ENCODE measurements at places on chromosomes 12 and 14. TPM values are rescaled to one million over a fixed set of nuclear protein-coding genes. Genes with fewer than 3 reads are reported as not detected.

Gene OR4E1
- total RNA-seq: not detected

Gene FGF23
- 0.58 TPM for total RNA-seq

Gene KRT2
- total RNA-seq: not detected

Gene ZCRB1
- total RNA-seq: 84.7 TPM

Gene TAS2R42
- total RNA-seq: not detected

Gene CPNE6
- total RNA-seq: not detected

Gene LRIG3
- total RNA-seq: 67.5 TPM

Gene MAP3K9
- 14.9 TPM for total RNA-seq

Gene C2CD5
- total RNA-seq: 86.9 TPM

DNA sequence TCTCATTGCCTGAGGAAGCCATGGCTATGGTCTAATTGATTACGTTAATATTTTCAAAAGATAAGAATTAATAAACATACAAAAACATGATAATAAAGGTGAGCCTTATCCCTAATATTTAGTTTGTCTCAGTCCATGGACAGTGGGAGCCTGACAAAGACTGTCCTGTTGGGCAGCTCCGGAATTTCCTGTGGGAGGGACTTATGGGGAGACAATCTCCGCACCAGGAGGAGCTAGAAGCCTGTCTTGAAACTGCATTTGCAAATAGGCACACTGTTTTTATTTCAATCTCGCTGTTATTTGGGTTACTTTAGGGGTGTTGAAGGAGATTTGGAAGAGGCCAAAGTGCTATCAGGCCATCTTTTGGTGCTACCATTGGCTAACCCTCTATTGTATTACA, 50.8 kb upstream of the ZDHHC17 start:
- DNase-seq: peak; percentile 34
- no peaks in the 10 kb centered on the region for H3K4me1 ChIP-seq
- H3K27me3 ChIP-seq: no peaks in the 10 kb centered on the region
- H3K4me3 ChIP-seq: no peak overlapping the region
- no peak overlapping the region for H3K27ac ChIP-seq

DNA sequence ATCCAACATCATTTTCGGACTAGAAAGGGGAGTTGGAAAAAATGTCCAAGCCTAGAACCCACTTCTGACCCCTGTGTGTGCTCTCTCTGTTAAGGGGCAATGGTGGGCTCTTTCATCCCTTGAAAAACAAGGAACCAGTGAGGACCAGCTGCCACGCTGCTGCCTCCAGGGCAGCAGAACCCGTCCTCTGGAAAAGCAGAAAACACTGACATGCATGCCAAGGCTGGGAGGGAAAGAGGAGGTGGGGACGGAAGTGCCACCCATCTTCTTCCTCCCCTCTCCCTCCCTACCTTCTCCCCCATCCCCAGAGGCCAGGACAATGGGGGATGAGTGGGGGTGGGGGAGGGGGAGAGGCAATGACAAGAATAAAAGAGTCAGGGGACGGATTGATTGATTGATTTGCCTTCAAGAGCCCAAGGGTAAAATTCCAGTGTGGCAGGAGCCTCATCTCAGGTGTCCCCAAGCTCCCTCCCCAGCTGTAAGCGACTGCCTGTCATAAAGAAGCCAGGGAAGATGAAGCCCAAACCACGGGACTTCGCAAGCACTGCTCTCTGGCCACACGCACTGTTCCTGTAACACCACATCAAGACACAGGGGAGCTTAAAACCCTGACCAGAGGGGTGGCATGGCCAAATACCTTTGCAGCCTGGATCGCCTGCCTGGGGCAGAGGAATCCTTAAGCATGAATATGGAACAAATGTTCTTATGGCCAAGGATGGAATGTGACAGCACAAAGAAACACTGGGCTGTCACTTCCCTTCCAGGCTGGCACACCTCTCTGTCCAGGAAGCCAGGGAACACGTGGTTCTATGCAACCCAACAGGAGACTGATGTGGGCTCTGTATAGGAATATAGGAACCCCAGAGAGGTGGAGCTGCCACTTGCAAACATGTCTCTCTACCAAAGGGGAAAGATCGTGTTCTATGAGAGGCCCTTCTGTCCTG, 38.9 kb upstream of the BDKRB2 start:
- no peak for DNase-seq
- no peak overlapping the region for H3K27ac ChIP-seq
- H3K36me3 ChIP-seq: no peaks in the 10 kb centered on the region
- no peaks in the 10 kb centered on the region for H3K27me3 ChIP-seq
- H3K4me3 ChIP-seq: no peak overlapping the region

DNA sequence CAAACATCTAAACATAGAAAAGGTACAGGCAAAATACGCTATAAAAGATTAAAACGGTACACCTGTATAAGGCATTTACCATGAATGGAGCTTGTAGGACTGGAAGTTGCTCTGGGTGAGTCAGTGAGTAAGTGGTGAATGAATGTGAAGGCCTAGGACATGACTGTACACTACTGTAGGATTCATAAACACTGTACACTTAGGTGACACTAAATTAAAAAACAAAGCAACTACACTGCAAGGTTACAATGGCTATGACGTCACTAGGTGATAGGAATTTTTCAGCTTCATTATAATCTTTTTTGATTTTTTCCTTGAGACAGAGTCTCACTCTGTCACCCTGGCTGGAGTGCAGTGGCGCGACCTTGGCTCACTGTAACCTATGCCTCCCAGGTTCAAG, 269.2 kb downstream of the KSR2 start:
- no peaks in the 10 kb centered on the region for H3K36me3 ChIP-seq
- H3K27me3 ChIP-seq: no peaks in the 10 kb centered on the region
- no peak overlapping the region for H3K4me3 ChIP-seq
- H3K27ac ChIP-seq: no peak overlapping the region

DNA sequence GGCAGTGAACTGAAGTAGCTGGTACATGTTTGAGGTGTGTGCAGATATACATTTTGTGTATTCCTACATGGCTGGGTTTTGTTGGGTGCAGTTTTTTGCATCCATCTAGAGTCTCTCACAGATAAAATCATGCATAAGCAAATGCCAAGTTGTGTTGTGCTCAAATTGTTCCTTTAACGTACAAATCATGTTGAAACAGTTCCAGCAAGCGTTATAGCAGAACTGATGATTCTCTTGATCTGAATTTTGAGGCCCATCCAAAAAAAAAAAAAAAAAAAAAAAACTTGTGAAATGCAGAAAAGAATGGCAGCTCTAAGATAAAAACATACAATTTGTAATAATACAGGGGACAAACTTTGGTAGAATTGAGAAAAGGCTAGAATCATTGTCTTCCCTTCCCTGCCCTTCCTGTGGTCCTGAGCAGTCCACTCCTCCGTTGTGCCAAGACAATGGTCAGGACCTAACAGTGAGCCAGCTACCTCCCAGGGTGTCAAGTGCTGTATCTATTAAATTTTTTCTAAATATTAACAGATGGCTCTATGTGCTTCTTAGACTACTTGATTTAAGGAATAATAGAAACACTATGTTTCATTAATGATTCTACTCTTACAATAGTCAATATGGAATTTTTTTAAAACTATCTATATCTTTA, 122.1 kb downstream of the PLEKHA5 start:
- no peak overlapping the region for H3K27ac ChIP-seq
- H3K27me3 ChIP-seq: no peaks in the 10 kb centered on the region
- no peaks in the 10 kb centered on the region for H3K4me1 ChIP-seq
- H3K36me3 ChIP-seq: no peaks in the 10 kb centered on the region
- no peak overlapping the region for H3K4me3 ChIP-seq
- no peak for DNase-seq

GRCh38 chr12:131850856-131851559, 22.8 kb downstream of the MMP17 start:
- H3K4me3 ChIP-seq: no peak overlapping the region
- no peaks in the 10 kb centered on the region for H3K36me3 ChIP-seq
- no peak overlapping the region for H3K27ac ChIP-seq
- H3K4me1 ChIP-seq: no peaks in the 10 kb centered on the region
- H3K27me3 ChIP-seq: no peaks in the 10 kb centered on the region

GRCh38 chr14:44897845-44898151, 63.9 kb downstream of the KLHL28 start:
- no peaks in the 10 kb centered on the region for H3K27me3 ChIP-seq
- H3K36me3 ChIP-seq: no peaks in the 10 kb centered on the region
- no peak for DNase-seq
- peak overlapping the region; percentile 86 for H3K27ac ChIP-seq
- H3K4me1 ChIP-seq: peaks cover 11% of the 10 kb centered on the region

GRCh38 chr12:12812618-12813119, 477 bp upstream of the DDX47 start:
- DNase-seq: no peak
- peaks cover 6% of the 10 kb centered on the region for H3K4me1 ChIP-seq
- H3K27ac ChIP-seq: no peak overlapping the region
- H3K4me3 ChIP-seq: peak overlapping the region; percentile 82
- H3K36me3 ChIP-seq: no peaks in the 10 kb centered on the region

DNA sequence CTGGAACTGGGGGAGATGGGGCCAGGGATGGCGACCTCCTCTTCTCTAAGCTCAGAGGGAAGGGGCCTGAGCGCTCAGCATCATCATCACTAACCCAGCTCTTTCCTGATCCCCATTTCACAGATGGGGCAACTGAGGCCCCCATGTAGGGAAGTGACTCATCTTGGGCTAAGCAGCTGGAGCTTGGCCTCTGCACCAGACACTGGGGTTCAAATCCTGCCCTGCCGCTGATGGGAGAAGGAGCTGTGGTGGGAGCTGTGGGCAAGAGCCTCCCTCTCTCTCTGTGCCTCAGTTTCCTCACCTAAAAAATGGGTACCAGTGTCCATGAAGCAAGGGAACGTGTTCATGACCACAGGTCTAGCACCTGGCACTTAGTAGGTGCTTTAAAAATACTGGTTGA, 2.6 kb upstream of the TRPV4 start:
- H3K4me1 ChIP-seq: peaks cover 8% of the 10 kb centered on the region
- no peak overlapping the region for H3K27ac ChIP-seq
- peaks cover 15% of the 10 kb centered on the region for H3K27me3 ChIP-seq
- no peak overlapping the region for H3K4me3 ChIP-seq
- DNase-seq: no peak

DNA sequence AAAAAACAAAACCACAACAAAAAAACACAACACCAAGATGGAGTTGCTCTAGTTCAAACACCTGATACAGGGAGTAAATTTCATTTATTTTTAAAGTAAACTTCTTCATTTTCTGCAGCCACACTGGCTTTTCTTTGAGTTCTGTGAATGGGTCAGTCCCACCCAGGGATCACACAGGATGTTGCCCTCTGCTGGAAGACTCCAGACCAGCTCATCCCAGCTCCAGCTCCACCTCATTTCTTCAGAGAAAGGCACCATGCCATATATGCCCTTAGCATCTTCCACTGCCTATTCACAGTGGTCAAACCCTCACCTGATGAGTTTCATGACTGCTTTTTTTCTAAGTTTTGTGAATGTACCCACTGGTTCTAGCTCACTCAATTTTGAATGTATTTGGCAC, 8.0 kb downstream of the GLIPR1 start:
- peak; percentile 38 for DNase-seq
- peaks cover 6% of the 10 kb centered on the region for H3K4me1 ChIP-seq
- no peaks in the 10 kb centered on the region for H3K36me3 ChIP-seq
- no peaks in the 10 kb centered on the region for H3K27me3 ChIP-seq

- H3K4me1 ChIP-seq: peaks cover 14% of the 10 kb centered on the region
- peaks cover 4% of the 10 kb centered on the region for H3K27me3 ChIP-seq
Observed at GRCh38 chr12:71449373-71450070, 9.9 kb downstream of the LGR5 start.

DNA sequence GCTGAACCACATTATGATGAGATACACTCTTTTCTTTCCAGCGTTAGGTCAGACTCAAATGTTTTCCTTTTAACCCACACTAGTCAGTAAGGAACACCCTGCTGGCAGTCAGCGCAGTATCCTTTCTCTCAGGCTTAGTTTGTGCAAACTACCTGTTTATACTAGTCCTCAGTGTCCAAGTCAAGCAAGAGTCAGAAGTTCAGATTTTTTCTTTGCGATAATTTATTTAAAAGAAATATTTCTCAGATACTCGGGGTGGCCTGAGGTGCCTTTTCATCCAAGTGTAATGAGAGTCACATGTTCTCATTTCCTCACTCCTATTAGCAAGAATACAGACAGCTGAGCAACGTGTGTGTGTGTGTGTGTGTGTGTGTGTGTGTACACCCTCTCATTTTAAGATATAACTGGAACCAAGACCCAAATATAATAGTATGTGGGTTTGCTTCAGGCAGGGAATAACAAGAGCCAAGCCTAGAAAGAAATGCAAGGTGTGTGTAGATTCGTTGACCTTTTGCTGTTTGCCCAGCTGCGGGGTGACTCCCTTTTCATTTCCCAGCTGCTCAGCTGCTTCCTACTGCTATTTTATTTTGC, 182.7 kb downstream of the KICS2 start:
- no peaks in the 10 kb centered on the region for H3K36me3 ChIP-seq
- H3K4me1 ChIP-seq: peaks cover 16% of the 10 kb centered on the region
- peak overlapping the region; percentile 22 for H3K27ac ChIP-seq
- DNase-seq: peak; percentile 19
- H3K27me3 ChIP-seq: no peaks in the 10 kb centered on the region

GRCh38 chr12:124411281-124411878, 116.5 kb downstream of the RFLNA start:
- H3K27me3 ChIP-seq: no peaks in the 10 kb centered on the region
- DNase-seq: peak; percentile 43
- no peak overlapping the region for H3K4me3 ChIP-seq
- H3K4me1 ChIP-seq: peaks cover 18% of the 10 kb centered on the region
- peak overlapping the region; percentile 86 for H3K27ac ChIP-seq

DNA sequence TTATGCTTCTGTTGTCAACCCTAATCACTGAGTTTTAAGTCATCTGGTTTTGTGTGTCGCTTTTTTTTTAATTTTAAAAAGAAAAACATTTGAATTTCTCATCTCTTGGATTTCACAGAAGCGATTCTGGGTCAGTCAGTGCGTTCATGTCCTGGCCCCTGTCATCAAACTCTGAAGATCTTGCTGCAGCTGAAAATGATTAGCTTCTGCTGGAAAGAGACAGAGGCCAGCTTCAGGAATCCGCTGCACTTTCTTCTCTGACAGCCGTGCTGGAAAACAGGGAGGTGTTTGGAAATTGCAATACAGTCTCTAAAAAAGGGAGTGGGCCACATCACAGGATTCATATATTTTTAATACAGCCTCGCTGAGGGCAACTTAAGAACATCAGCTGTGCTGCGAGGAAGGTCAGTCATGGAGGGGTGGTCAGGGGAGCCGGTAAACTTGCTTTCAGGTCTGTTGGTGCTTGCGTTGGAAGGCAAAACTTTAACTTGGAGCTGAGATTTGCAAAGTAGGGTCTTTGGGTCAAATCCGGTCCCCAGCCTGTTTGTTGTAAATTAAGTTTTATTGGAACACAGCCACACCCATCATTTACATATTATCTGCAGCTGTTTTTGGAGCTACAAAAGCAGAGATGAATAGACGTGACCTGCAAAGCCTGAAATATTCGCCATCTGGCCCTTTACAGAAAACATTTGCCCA, 190.8 kb downstream of the AACS start:
- H3K4me3 ChIP-seq: no peak overlapping the region
- no peak for DNase-seq
- no peaks in the 10 kb centered on the region for H3K4me1 ChIP-seq
- H3K27ac ChIP-seq: no peak overlapping the region
- H3K36me3 ChIP-seq: no peaks in the 10 kb centered on the region

GRCh38 chr12:13905794-13906193, 75.6 kb downstream of the GRIN2B start:
- no peak overlapping the region for H3K4me3 ChIP-seq
- no peaks in the 10 kb centered on the region for H3K36me3 ChIP-seq
- no peak overlapping the region for H3K27ac ChIP-seq
- no peaks in the 10 kb centered on the region for H3K4me1 ChIP-seq
- H3K27me3 ChIP-seq: no peaks in the 10 kb centered on the region
- DNase-seq: no peak

GRCh38 chr12:53057816-53058500, 8.1 kb downstream of the TNS2 start:
- H3K27me3 ChIP-seq: peaks cover 11% of the 10 kb centered on the region
- no peaks in the 10 kb centered on the region for H3K4me1 ChIP-seq
